Astrocyte of the hippocampus (primary cell): ENCODE measurements at places on chromosomes 5 and 9.

DNA sequence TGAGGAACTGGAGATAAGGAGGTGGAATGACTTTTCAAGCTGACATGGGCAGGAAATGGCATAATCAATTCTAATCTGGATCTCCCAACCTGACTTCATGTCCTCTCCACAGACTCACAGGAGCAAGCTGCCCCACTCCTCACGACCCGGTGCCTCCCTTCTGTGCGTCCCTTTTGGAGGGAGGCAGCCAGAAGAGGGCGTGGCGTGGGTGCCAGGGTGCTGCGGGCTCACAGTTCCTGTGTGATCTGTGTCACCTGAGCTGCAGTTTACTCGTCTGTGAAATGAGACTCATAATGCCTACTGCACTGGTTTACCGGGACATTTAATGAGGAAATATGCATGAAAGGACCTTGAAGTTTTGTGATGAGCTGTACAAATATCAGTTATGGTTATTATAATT lies 207.4 kb downstream of the DAB2IP start:
- no peak for DNase-seq

DNA sequence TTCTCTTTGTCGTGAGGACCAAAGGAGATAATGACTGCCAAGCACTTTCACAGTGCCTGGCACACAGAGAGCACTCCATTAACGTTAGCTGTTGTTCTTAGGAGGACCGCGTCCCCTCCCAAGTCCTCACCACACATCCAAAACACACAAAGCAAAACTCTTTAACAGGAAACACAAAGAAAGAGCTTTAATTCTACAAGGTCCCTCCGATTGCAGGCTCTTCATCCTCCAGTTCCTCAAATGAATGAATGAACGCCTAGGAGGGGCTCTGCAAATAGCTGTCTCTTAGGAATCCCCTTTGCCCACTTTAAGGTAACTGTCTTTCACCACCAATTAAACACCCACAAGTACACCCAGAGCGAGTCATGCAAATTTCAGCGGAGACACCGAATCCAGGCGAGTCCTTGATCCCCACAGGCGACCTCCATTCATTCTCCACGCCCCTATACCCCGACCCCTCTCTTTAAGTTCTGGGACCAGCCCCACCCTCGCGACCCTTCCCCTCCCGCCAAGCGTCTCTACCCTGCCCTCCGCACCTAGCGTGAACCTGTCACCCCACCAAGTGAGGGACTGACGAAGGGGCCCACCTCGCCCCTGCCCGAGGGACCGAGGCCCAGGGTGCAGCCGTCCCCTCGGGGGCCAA lies 644 bp downstream of the TSC1 start:
- peak; percentile 8 for DNase-seq

DNA sequence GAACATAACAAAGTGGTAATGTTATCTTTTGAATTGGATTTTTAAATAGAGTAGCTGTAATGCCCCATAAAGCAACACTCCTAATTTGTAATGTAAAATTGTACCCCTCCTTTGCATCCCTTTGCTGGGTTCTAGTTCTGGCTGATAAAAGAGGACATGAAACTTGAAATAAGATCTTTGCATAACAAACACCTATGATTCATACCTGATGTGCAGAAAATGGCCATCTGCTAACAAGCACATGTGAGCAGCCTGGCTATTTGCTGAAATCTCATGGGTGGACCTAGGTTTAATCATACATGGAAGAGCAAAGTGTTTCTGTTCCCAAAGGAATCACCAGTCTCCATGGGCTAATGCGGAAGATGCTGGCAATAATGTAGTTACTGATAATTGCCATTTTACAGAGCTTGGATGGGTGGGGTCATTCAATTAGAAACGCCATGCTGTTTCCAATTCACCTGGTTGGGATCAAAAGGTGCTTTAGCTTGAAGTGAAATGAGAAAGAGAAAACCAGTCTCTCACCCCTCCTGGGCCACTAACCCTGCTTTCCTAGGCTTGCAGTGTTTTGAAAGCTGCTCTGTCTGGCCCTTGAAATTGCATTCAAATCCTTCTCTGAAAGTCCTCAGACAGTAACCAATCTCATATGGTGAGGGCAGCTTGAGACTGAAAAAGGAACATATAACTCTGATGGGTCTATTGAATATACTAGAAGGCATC lies 585.1 kb downstream of the TLE4 start:
- DNase-seq, result no peak

- DNase-seq, result peak; percentile 28
Observed at GRCh38 chr9:5578018-5578697, 50.7 kb upstream of the RIC1 start.

- no peak for DNase-seq
Observed at GRCh38 chr9:125633116-125633745, 73.8 kb downstream of the MAPKAP1 start.

DNA sequence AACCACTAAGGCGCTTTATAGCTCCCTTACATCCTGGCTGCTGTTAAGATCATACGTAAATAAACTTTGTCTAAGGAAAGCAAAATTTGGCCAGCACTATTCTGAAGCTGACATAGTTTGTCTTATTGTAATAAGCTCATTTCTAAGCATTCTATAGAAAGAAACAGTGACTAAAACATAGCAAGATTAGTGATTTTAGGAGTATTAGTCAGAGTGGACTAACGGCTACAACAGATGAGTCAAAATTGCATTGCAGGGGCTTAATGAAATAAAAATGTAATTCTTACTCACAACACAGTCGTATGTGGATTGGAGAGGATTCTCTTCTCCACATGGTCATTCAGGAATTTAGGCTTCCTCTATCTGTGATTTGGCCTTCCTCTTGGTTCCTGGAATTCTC lies 347.6 kb downstream of the GADD45G start:
- DNase-seq, result no peak

- no peak for DNase-seq
Observed at GRCh38 chr9:131516930-131517329, 14.1 kb downstream of the UCK1 start.

GRCh38 chr5:142571371-142571770 lies 114.5 kb downstream of the FGF1 start:
- no peak for DNase-seq

DNA sequence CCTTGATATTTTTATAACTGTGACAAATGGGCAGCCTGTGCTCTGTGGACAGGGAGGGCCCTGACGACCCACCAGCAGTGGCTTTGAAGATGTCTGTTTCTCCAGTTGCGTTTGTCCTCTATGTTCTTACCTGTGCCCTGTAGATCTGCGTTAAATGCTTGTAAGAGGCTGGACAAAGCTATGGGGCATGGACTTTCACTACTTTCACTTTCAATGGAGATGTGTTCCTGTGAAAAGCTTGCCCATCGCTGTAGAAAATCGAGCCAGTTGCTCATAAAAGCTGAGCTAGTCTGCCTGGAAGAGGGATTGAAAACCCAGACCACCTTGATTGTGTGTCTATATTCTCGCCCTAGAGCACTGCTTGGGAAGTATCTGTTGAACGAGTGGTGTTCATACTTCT lies 74.1 kb downstream of the PSAT1 start:
- DNase-seq, result no peak

GRCh38 chr5:128318691-128319090 lies 219.4 kb downstream of the FBN2 start:
- DNase-seq, result no peak

DNA sequence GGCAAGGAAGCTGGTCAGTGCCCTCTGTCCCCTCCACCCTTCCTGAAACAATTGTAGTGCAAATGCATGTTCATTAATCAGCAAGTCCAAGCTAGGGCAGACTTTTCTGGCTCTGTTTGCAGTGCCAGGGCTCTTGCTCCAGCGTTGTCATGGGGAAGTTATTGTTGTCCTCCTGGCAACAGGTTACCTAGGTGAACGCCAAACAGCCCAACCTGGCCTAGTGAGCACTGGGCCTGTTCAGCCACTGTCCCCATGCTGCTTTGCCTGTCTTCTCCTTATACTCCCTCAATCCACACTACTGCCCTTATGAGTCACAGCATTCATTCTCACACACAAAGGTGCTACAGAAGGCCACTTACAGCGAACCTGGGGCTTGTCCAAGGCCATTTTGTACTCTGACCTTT lies 34.5 kb upstream of the GLIS3 start:
- peak; percentile 77 for DNase-seq

- no peak for DNase-seq
Observed at GRCh38 chr5:90071066-90071465, 338.5 kb downstream of the CETN3 start.

- no peak for DNase-seq
Observed at GRCh38 chr5:143931476-143931875, 119.5 kb downstream of the HMHB1 start.
